ENCODE measurements at places on chromosomes 4 and X.

- no peak for DNase-seq
Measured at GRCh38 chr4:84677093-84677492, 94.2 kb downstream of the CDS1 start.

GRCh38 chr4:27921231-27921630 lies 1060.6 kb downstream of the STIM2 start:
- no peak for DNase-seq

- no peak for DNase-seq
Measured at GRCh38 chr4:16114546-16114945, 30.7 kb upstream of the PROM1 start.

GRCh38 chr4:162565730-162566129 lies 401.9 kb upstream of the FSTL5 start:
- no peak for DNase-seq

GRCh38 chr4:20890761-20891160 lies 190.5 kb downstream of the PACRGL start:
- no peak for DNase-seq

DNA sequence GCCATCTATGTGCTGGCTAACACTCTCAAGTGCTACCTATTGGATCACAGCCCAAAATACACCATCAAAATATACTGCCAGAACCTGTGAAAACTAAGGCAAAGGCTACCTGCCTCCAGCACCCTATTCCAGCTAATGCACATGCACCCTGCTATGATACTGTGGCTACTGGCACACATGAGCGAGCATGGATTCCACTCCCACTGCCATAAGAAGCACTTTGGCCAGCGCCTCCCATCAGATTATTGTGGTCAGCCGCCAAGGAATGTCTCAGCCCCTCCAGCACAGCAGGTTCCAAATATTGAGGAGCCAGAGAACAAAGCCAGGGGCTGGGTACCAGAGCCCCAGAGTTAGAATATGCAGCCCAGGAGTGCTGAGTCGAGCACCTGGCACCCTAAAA lies 32.5 kb upstream of the TMPRSS11F start:
- DNase-seq, result no peak

- no peak for DNase-seq
Measured at GRCh38 chrX:16658284-16658683, 8.3 kb downstream of the S100G start.

DNA sequence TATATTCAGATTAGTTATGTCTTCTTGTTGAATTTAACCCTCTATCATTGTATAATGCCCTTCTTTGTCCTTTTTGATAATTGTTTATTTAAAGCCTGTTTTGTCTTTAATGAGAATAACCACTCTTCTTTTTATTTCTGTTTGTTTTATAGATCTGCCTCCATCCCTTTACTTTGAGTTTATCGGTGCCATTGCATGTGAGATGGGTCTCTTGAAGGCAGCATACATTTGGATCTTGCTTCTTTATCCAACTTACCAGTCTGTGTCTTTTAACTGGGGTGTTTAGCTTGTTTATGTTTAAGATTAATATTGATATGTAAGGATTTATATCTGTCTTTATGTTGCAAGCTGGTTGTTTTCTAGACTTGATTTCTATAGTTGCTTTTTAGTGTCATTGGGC lies 115.8 kb downstream of the RTL3 start:
- DNase-seq, result no peak

- DNase-seq, result no peak
Measured at GRCh38 chr4:24473309-24473721, 111.0 kb downstream of the DHX15 start.

DNA sequence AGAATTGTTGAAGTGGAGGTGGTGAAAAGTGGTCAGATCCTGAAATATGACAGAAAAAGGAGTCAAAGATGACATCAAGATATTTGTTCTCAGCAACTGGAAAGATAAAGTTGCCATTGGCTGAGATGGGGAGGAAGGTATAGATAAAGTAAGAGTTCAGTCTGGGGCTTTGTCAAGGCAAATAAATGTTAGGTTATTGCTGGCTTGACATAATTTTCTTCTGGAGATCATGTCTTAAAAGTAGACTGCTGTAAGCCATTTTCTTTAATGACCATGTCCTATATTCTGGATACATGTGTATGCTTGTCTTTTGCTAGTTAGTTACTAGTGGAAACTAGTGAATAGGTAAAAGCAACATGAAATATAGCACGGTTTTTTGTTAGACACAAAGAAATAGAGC lies 5.6 kb downstream of the USP53 start:
- DNase-seq, result no peak

- no peak for DNase-seq
Measured at GRCh38 chr4:95263391-95263790, 285.4 kb downstream of the UNC5C start.

DNA sequence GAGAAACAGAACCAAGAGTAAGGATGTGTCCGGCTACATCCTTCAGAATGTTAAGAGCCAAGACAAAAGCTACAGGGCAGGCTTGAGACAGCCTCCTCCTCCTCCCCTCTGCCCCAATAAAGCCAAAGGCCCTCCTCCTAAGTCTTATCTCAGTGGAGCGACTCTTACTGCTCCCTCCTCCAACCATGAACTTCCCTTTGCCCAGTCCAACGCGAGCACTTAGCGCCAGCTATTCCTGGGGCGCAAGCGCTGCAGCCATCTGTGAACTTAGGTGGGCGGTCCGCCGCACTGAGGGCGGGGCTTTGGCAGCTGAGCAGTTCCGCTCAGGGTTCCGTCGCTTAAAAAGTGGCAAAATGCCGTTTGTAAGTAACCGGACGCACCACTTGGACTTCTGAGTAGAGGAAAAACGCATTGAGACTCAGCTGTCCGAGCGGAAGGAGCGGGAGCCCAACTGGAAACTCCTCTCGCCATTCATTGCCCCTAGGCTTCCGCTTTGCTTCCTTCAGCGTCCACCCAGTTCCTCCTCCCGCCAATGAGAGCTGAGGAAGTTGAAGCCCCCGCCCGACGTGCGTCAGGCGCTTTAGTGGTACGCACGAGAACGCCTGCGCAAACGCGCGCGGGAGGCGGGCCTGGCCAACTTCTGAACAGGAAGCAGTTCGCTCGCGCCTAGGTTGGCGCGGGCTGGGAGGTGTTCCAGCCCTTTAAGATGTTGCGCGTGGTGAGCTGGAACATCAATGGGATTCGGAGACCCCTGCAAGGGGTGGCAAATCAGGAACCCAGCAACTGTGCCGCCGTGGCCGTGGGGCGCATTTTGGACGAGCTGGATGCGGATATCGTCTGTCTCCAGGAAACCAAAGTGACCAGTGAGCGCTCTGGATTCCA lies at the start of gene APEX2:
Gene APEX2, plus strand, starts transcription at position 647 of the 882 bp plus-strand sequence. Its CDS starts 60 bp downstream, at position 707.
- DNase-seq, result peak; percentile 64

DNA sequence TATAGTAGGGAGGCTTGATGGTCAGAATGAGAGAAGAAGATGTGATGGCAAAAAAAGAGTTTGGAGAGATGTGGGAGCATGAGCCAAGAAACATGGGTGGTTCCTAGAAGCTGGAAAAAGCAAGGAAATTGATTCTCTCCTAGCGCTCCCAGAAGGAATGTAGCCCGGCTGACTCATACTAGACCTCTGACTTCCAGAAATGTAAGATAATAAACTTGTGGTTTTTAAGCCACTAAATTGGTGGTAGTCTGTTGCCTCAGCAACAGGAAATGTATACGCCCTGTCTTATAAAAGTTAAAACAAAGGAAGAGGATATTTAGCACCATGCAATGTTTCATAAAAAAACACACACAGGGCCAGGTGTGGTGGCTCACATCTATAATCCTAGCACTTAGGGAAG lies 182.7 kb upstream of the PCDH7 start:
- no peak for DNase-seq

All from stimulated activated CD8-positive, alpha-beta memory T cell treated with anti-CD3 and anti-CD28 coated beads, Interleukin-7, amount 100 ng/mL, for 1 hour (primary cell).